Islet precursor cell (in vitro differentiated cells): ENCODE measurements at places on chromosomes 3 and 15.
A peak's percentile ranks its signal among the peaks of the same experiment; 100 is the strongest.

GRCh38 chr15:70596354-70597055, 166.9 kb downstream of the UACA start:
- peak; percentile 84 for DNase-seq

DNA sequence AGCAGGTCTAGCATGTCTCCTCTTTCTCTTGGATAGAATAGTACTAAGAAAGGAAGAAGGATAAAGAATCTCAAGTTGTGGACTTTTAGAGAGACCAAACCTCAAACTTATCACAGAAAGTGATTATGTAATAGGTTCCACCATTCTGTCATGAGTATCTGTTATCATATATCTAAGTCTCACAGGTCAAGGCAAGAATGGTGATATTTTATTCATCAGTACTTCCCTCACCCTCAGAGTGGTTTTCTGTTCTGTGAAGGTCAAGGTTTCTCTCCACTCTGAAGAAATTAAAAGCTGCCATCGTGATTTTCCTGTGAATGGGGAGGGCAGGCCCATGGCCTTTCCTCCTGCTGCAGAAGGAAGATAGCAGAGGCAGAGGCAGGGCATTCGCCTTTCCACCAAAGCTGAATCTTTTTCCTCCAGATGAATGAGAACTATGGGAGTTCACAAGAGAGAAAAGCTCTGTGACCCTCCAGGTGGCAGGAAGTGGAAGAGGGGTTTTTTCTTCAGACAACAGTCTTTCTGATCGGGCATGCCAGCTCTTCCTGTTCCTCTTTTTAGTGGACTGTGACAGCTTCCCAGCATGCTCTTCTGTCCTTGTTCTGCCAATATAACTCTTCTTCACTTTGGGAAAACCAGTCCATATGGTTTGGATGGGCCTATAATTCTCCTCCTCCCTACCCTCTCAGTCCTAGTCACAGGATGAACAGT, 37.1 kb upstream of the CCK start:
- DNase-seq, result no peak

DNA sequence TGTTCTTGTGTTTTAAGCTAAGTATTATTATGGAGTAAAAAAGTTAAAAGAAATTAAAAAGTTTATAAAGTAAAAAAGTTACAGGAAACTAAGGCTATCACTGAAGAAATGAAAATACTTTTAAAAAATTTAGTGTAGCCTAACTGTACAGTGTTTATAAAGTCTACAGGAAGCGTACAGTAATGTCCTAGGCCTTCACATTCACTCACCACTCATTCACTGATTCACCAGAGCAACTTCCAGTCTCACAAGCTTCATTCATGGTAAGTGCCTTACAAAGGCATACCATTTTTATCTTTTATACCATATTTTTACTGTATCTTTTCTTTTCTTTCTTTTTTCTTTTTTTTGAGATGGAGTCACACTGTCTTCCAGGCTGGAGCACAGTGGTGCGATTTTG, 40.7 kb upstream of the SCN5A start:
- DNase-seq, result no peak

DNA sequence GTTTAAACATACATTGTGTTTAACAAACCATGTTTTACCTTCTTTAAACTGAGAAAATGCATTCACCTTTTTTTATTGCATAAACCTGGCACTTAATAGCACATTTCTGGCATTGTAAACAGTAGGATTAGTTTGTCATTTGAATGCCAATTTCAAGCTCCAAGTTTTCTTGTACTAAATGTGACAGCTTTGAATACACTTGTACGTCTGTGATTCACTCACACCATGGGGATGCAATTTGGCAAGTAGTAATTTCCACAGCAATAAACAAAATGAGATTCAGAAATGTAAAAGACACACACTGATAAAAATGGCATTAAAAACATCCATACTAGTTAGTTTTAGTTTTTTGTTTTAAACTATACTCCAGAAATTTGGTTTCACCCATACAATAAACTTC, 598.9 kb downstream of the SI start:
- DNase-seq, result no peak

DNA sequence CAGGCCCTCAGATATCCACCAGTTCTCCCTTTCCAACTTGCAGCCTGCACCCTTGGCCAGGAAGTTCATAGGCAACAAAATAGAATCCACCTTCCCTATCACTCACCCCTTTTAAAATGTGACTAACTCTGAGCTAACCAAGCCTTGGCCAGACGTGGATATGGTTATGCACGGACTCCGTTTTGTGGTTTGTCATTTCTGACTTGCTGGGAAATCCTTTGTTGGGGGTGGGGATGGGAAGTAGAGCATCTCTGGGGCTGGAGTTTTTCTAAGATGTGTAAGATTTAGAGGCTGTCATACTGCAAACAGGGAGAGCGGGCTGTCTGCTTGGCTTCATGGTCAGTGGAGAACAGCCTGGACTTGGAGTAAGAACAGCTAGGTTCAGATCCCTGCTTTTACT, 62.6 kb downstream of the SMAD3 start:
- DNase-seq, result peak; percentile 73

DNA sequence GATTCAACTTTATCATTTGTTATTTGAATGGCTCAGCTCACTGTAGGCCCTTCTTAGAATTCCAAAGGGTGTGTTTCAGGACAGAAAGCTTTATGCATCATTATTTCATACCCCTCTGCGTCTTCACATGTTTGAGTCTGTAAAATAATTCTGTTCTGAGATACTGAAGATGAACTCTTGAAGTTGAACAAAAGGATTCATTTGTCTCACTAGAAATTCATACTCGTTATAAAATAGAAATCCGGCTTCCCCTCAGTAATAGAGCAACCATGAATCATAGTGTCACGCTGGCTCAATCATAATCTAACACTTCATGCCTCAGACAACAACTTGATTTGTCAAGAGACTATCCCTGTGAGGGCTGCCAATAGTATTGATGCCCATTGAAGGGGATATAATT, 1015.4 kb upstream of the SEMA6D start:
- no peak for DNase-seq

- no peak for DNase-seq
These were observed 422.6 kb downstream of the AGBL1 start for GRCh38 chr15:86502301-86502700.
